Naive thymus-derived CD8-positive, alpha-beta T cell (primary cell): ENCODE measurements at places on chromosomes 6 and 20. TPM values are rescaled to one million over a fixed set of nuclear protein-coding genes. Genes with fewer than 3 reads are reported as not detected.

GRCh38 chr20:57417051-57417689 is 26.0 kb downstream of the RBM38 start:
- no peak for DNase-seq
- no peak overlapping the region for H3K4me3 ChIP-seq
- no peaks in the 10 kb centered on the region for H3K36me3 ChIP-seq
- no peak overlapping the region for H3K27ac ChIP-seq

DNA sequence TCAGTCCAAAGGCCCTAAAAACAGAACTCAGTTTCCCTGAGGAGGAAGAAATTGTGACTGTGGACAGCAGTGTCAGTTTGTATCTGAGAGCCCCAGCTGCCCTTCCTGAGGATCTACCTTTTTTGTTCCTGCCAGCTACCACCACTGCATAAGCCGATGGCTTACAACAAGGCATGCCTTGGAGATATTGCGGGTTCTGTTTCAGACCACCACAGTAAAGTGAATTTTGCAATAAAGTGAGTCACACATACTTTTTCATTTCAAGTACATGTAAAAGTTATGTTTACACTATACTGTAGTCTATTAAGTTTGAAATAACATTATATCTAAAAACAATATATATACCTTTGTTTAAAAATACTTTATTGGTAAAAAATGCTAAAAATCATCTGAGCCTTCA is 9.6 kb upstream of the CST3 start:
- H3K4me1 ChIP-seq: peaks cover 3% of the 10 kb centered on the region
- no peak overlapping the region for H3K4me3 ChIP-seq
- no peak overlapping the region for H3K27ac ChIP-seq
- no peak for DNase-seq
- H3K36me3 ChIP-seq: no peaks in the 10 kb centered on the region

GRCh38 chr20:44754554-44754953 is 8.9 kb downstream of the KCNK15 start:
- H3K4me1 ChIP-seq: no peaks in the 10 kb centered on the region
- H3K36me3 ChIP-seq: no peaks in the 10 kb centered on the region
- H3K27ac ChIP-seq: no peak overlapping the region
- no peak overlapping the region for H3K4me3 ChIP-seq
- peaks cover 9% of the 10 kb centered on the region for H3K27me3 ChIP-seq
- DNase-seq: no peak

GRCh38 chr20:64242797-64243475 is 12.6 kb upstream of the PCMTD2 start:
- no peaks in the 10 kb centered on the region for H3K36me3 ChIP-seq
- no peak overlapping the region for H3K4me3 ChIP-seq
- H3K27me3 ChIP-seq: peaks cover 6% of the 10 kb centered on the region

- H3K4me1 ChIP-seq: peaks cover 6% of the 10 kb centered on the region
- H3K27me3 ChIP-seq: no peaks in the 10 kb centered on the region
- H3K36me3 ChIP-seq: peaks cover 1% of the 10 kb centered on the region
- H3K4me3 ChIP-seq: peak within 1 kb of the TSS; percentile 89
- DNase-seq: no peak
- peak within 1 kb of the TSS; percentile 88 for H3K27ac ChIP-seq
Measured at GRCh38 chr20:33490023-33490933, at the start of gene CBFA2T2. Gene CBFA2T2, plus strand, starts transcription at chr20:33490096. Its CDS starts 172 bp downstream, at chr20:33490268.

DNA sequence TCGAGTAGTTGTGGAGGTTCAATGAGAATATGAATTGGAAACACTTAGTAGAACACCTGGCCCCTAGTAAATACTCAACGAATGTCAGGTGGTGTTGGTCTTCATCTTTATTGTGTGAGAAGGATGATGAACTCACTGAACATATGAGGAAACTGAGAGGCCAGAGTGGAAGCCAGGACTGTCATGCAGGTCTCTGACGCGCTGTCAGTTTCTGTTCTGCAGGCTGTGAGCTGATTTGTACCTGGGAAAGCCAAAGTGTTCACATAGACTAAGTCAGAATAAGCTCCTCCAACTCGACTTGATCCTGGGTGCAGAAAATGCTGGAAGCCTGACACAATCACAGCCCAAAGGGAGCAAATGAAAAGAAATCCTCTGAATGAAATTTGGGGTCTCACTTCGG is 222.2 kb downstream of the LY86 start:
- DNase-seq: no peak
- no peaks in the 10 kb centered on the region for H3K36me3 ChIP-seq
- H3K4me3 ChIP-seq: peak overlapping the region; percentile 94

The PNLDC1 gene
- total RNA-seq: 0.75 TPM

The DLL1 gene
- total RNA-seq: 14.2 TPM

GRCh38 chr20:18191306-18191705 is 53.6 kb downstream of the KAT14 start:
- no peaks in the 10 kb centered on the region for H3K27me3 ChIP-seq
- H3K4me1 ChIP-seq: no peaks in the 10 kb centered on the region
- H3K36me3 ChIP-seq: peaks cover 39% of the 10 kb centered on the region
- H3K4me3 ChIP-seq: no peak overlapping the region
- no peak overlapping the region for H3K27ac ChIP-seq

DNA sequence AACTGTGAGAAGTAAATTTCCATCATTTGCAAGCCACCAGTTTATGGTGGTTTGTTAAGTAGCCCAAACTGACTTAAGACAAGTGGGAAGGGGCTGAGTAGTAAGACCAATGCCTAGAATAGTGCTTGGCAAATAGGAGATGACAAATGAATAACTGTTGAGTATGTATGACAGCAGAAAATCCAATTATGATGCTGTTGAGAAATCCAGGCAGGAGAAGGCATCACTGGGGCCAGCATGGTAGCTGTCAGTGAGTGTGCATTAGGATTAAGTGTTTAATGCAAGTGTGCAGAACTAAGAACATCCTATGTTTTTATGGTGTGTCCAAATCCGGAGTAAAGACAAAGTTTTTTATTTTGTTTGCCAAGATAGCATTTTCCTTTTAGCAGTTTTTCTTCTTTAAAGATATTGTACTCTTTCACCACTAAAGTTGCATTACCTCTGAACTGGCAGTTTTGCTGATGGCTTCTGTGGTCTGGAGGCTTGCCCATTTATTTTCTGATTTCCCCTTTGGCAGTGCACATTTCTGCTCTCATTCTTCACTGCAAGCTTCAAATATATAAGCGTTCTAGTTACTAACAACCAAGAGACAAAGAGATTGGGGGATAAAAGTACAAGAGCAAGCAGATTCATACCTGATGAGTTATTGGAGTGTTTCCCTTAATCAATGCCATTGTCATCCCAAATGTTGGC is 289.7 kb downstream of the KCNQ5 start:
- peaks cover 44% of the 10 kb centered on the region for H3K4me1 ChIP-seq
- DNase-seq: no peak
- H3K27ac ChIP-seq: no peak overlapping the region
- H3K27me3 ChIP-seq: no peaks in the 10 kb centered on the region
- H3K4me3 ChIP-seq: no peak overlapping the region
- H3K36me3 ChIP-seq: no peaks in the 10 kb centered on the region
